ENCODE measurements at places on chromosomes 7 and 10. TPM values are rescaled to one million over a fixed set of nuclear protein-coding genes. Genes with fewer than 3 reads are reported as not detected.

DNA sequence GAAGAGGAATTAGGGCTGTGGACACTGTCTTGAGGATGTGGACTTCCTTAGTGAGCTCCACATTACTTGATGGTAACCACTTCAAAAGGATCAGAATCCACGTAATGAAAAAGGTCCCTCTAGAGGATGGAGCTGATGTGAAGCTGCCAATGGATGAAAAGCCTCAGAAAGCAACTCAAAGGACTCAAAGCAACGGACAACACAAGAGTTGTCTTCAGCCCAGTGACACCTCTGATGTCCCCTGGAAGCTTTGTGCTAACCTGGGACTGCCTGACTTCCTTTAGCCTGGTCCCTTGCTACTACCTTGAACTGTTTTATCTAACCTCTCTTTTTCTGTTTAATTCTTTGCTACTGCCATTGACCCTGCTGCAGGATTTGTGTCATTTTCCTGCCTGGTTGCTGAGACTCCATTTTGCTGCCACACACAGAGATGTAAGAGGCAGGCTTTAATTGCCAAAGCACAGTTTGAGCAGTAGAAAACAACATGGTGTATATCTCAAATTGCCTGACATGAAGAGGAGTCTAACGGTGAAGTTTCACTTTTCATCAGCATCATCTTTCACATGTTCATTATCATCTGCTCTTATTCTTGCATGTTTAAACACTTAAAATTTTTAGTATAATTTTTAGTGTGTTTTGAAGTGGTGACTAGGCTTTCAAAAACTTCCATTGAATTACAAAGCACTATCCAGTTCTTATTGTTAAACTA lies 11.1 kb upstream of the SGCE start:
- DNase-seq = no peak

DOCK1 gene
- total RNA-seq = 108 TPM

SFTPA1 gene
- total RNA-seq = not detected

PON2 gene
- 172 TPM for total RNA-seq

- peak; percentile 72 for DNase-seq
Observed at GRCh38 chr10:31961277-31962074, 32.8 kb upstream of the ARHGAP12 start.

P4HA1 gene
- total RNA-seq = 184 TPM

BLNK gene
- 2.8 TPM for total RNA-seq

DNA sequence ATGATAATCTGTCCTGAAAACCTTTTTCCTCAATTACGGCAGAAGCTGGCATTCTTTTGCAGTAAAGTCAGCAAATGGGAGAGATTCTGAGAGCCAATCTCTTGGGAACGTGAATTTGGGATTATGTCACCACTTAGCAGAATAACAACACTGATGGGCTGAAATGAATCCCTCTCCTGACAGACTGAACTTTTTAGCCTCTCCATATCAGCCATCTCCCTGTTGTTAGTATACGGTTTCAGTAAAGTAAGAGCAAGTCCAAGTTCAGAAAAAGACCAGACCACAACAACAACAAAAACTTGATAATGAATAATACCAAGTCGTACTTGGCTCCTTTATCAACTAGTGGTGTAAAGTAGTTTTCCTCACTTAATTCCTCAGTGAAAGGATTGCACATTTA lies 1048.8 kb downstream of the GATA3 start:
- no peak for DNase-seq

GRCh38 chr7:39294022-39294421 lies 272.2 kb upstream of the YAE1 start:
- no peak for DNase-seq

LRIT1 gene
- not detected for total RNA-seq

PPP1R3C gene
- 39.4 TPM for total RNA-seq

DNA sequence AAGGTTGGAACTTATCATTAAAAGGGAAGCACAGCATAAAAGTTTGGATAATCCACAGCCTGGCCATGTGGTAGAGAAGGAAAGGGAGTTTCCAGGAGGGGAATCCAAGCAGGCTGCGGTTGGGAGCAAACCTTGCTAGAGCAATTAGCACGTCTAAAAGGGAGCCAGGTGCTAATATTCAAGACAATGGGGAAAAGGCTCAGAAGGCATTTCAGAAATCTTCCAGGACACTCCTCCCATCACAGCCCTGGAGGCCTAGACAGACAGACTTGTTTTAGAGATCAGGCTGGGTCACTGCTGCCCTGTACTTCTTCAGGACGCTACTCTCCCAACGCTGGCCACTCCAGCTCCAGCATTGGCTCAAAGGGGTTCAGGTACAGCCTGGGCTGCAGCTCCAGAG lies 96.2 kb upstream of the KAT6B start:
- no peak for DNase-seq

GRCh38 chr7:67788669-67789068 lies 792.0 kb downstream of the TYW1 start:
- no peak for DNase-seq
